ENCODE measurements at places on chromosomes 2 and 18. TPM values are rescaled to one million over a fixed set of nuclear protein-coding genes. Genes with fewer than 3 reads are reported as not detected.

Gene PUS10
- 6.2 TPM for total RNA-seq

Gene LGALSL
- 20.0 TPM for total RNA-seq

Gene C2orf15
- total RNA-seq = 7.8 TPM

Gene GALR1
- not detected for total RNA-seq

Gene ABCG8
- not detected for total RNA-seq

Gene ROCK2
- total RNA-seq = 45.4 TPM

Gene REG3G
- total RNA-seq = not detected

Gene CRYGD
- total RNA-seq = not detected

Gene EFR3B
- total RNA-seq = 15.4 TPM

Gene GNLY
- total RNA-seq = 0.43 TPM

Gene GPR55
- total RNA-seq = not detected

Gene IL18RAP
- total RNA-seq = not detected

GRCh38 chr2:102604769-102605168 is 14.6 kb upstream of the SLC9A2 start:
- no peaks in the 10 kb centered on the region for H3K36me3 ChIP-seq
- peak overlapping the region; percentile 79 for H3K27ac ChIP-seq
- no peak for DNase-seq
- peaks cover 1% of the 10 kb centered on the region for H3K27me3 ChIP-seq
- no peak overlapping the region for H3K4me3 ChIP-seq

DNA sequence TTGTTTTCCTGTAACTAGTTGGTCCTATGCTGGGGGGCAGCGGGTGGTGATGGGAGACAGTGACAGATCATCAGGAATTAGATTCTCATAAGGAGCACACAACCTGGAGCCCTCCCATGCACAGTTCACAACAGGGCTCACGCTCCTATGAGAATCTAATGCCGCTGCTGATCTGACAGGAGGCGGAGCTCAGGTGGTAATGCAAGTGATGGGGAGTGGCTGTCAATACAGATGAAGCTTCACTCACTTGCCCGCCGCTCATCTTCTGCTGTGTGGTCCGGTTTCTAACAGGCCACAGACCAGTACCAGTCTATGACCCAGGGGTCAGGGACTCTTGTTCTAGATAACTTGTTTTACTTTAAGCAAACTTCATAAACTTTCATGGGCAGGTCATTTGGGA is 205.3 kb upstream of the SLC14A2 start:
- no peak for DNase-seq
- no peaks in the 10 kb centered on the region for H3K36me3 ChIP-seq
- H3K27me3 ChIP-seq = no peaks in the 10 kb centered on the region
- no peak overlapping the region for H3K27ac ChIP-seq
- H3K4me3 ChIP-seq = no peak overlapping the region

DNA sequence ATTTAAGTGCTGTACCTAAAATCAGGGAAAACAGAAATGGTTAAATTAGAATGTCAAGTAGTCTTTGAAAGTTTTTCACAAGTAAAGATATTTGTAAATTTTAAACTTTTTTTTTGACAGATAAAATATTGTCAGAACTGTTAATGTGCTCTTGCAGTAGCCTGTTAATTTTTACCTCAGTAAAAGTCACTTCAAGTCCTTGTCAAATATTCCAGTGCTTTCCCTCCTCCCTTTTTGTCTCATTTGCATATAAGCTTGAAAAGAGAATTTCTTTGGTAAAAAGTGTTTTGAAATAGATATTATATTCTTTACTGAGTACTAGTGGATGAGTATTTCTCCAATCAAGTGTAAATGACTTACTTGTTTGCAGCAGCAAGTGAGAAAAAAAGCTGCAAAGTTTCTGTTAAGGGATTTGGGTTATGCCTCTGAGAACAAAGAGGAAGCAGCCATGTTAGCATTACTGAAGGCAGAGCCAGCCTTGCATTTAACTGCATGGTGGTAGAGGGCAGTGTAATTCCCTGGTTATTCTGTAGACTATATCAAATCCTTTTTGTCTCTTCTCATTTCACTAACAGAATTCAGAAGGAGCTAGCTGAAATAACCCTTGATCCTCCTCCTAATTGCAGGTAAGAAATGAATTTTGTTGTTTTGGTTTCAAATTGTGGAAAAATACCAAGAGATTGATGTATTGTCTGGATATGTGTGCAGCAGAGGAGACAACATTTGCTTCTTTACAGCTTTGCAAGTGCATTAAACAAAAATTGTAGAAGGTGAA is 3.2 kb downstream of the UBE2E3 start:
- H3K27me3 ChIP-seq = no peaks in the 10 kb centered on the region
- no peak for DNase-seq
- peak overlapping the region; percentile 78 for H3K27ac ChIP-seq
- peaks cover 58% of the 10 kb centered on the region for H3K4me1 ChIP-seq
- peaks cover 3% of the 10 kb centered on the region for H3K36me3 ChIP-seq

- peaks cover 4% of the 10 kb centered on the region for H3K36me3 ChIP-seq
- no peak for DNase-seq
- H3K4me3 ChIP-seq = no peak overlapping the region
- H3K27me3 ChIP-seq = no peaks in the 10 kb centered on the region
- peaks cover 15% of the 10 kb centered on the region for H3K4me1 ChIP-seq
- no peak overlapping the region for H3K27ac ChIP-seq
These were observed 289.6 kb downstream of the PTPRM start for GRCh38 chr18:7856733-7857132.

DNA sequence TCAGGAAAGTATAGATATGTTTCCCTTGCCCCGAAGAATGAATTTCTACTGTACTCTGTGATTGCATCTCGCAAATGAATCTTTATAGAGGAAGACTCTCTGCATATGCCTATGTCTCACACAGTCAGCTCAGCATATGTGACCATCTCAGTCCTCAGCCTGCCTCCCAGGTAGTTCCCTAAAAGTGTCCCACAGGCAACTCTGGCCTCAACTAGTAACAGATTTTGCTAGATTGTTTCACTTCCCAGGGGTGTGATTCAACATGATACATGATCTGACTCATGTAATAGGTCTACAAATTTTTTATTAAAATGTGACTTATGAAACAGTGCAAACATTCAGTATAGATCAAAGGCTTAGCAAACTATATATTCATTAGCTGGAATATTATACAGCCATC is 296.6 kb upstream of the CRIM1 start:
- H3K4me3 ChIP-seq = no peak overlapping the region
- peaks cover 2% of the 10 kb centered on the region for H3K4me1 ChIP-seq
- no peak overlapping the region for H3K27ac ChIP-seq
- peaks cover 4% of the 10 kb centered on the region for H3K27me3 ChIP-seq

GRCh38 chr2:11719230-11719977 is 27.0 kb upstream of the LPIN1 start:
- H3K36me3 ChIP-seq = no peaks in the 10 kb centered on the region
- no peak overlapping the region for H3K4me3 ChIP-seq
- H3K27ac ChIP-seq = no peak overlapping the region
- peaks cover 22% of the 10 kb centered on the region for H3K27me3 ChIP-seq
- peaks cover 16% of the 10 kb centered on the region for H3K4me1 ChIP-seq

DNA sequence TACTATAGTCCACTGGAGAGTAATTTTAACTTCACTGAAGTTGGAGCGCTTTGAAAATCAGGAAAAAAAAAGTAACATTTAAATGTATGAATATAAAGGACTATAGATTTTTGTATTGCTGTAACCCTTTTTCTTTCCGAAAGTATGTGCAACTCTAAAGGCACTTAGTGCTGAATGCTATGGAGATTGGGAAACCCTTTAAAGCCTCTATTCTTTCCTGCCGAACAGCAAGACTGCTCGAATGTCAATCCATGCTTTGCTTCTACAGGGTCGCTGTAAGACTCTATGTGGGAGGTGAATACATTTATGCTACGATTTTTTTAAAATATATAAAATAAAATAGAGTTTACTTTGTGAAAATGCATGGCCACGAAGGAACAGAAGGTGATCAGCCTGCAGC is 825 bp downstream of the GRB14 start:
- peaks cover 21% of the 10 kb centered on the region for H3K27me3 ChIP-seq
- no peak overlapping the region for H3K27ac ChIP-seq
- H3K4me3 ChIP-seq = peak overlapping the region; percentile 71
- no peak for DNase-seq
- peaks cover 35% of the 10 kb centered on the region for H3K4me1 ChIP-seq
- peaks cover 3% of the 10 kb centered on the region for H3K36me3 ChIP-seq

DNA sequence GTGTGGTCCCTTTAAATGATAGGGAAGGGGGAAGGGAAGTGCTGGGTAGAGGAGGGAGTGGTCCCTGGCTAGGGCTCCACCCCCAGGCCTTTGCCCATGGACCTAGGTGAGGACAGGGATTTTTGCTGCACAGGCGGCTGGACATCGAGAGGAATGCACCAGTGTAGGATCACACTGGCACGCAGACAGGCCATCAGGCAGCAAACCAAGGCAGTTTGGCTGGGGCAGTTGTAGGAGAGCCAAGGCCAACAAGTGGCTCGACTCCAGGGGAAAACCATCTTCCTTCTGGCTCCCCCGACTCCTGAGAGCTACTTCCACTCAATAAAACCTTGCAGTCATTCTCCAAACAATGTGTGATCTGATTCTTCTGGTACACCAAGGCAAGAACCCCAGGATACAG is 402.0 kb upstream of the LRRTM1 start:
- no peak overlapping the region for H3K4me3 ChIP-seq
- H3K36me3 ChIP-seq = no peaks in the 10 kb centered on the region
- peaks cover 11% of the 10 kb centered on the region for H3K4me1 ChIP-seq
- no peak overlapping the region for H3K27ac ChIP-seq

DNA sequence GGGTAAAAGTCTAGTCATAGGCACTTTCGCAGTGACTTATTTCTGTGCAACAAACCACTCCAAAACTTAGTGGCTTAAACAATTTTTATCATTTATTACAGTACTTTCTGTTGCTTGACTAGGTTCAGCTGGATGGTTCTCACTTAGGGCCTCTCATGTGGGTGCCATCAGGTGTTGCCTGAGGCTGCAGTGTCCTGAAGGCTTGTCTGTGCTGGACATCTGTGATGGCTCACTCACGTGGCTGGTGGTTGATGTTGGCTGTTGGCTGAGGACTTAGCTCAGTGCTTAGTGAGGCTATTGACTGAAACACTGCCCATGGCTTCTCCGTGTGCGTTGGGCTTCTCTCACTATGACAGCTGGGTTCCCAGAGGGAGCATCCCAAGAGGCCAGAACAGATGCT is 81.4 kb upstream of the GCFC2 start:
- DNase-seq = no peak
- no peak overlapping the region for H3K4me3 ChIP-seq
- peaks cover 3% of the 10 kb centered on the region for H3K27me3 ChIP-seq
- H3K4me1 ChIP-seq = peaks cover 22% of the 10 kb centered on the region
- no peaks in the 10 kb centered on the region for H3K36me3 ChIP-seq
- no peak overlapping the region for H3K27ac ChIP-seq

DNA sequence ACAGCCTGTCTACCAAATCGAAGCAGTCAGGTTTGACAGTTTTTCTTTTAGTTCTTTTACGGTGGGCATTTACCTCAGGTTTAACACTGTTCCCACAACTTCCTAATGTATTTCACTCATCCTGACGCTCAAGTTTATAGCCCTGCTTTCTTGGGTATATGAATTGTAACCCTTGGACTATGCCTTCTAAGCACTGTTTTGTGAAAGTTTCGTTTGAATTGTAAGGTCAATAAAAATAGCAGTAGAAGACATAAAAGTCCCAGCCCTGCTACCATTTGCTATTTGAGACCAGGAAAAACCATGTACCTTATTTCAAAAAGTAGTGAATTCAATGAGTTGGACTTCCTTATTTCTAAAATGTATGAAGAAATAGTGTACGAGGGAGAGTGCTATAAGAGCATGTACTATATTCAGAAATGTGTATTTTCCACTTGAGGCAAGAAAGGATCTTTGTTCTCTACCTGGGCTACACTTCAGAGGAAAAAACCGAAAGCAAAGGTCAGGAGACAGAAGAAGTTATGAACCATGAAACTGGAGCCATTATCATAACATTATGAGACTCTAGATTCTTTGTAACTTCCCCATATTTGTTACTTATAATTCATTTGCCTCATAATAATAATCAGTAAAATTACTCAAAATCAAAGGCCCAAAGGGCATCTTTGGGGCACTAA is 1.9 kb upstream of the ZC3H15 start:
- H3K27me3 ChIP-seq = no peaks in the 10 kb centered on the region
- DNase-seq = no peak
- peak overlapping the region; percentile 23 for H3K4me3 ChIP-seq
- H3K4me1 ChIP-seq = peaks cover 30% of the 10 kb centered on the region
- H3K27ac ChIP-seq = peak overlapping the region; percentile 7
- no peaks in the 10 kb centered on the region for H3K36me3 ChIP-seq

DNA sequence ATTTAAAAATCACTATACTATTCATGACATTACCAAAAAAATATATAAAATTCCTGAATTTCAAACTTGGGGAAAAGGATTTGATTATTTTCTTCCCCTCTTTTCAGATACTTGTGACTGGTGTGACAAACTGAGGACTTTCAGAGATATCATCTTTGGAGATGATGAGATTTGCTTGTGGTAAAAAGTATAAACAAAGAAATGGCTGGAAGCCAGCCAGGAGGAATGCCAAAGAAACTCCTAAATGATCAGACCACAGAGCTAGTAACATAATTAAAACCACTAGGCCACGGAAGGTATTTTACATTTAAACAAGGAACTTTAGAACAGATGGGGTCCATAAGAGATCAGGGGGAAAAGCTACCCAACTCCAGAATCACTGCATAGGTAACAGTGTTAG is 58.7 kb downstream of the PIGN start:
- H3K4me1 ChIP-seq = peaks cover 14% of the 10 kb centered on the region
- H3K27ac ChIP-seq = no peak overlapping the region
- no peak for DNase-seq
- H3K36me3 ChIP-seq = no peaks in the 10 kb centered on the region
- H3K4me3 ChIP-seq = no peak overlapping the region

- H3K36me3 ChIP-seq = no peaks in the 10 kb centered on the region
- no peak for DNase-seq
- H3K27me3 ChIP-seq = peaks cover 5% of the 10 kb centered on the region
- H3K27ac ChIP-seq = no peak overlapping the region
- H3K4me1 ChIP-seq = no peaks in the 10 kb centered on the region
These were observed 174.5 kb downstream of the PID1 start for GRCh38 chr2:229096409-229097066.

DNA sequence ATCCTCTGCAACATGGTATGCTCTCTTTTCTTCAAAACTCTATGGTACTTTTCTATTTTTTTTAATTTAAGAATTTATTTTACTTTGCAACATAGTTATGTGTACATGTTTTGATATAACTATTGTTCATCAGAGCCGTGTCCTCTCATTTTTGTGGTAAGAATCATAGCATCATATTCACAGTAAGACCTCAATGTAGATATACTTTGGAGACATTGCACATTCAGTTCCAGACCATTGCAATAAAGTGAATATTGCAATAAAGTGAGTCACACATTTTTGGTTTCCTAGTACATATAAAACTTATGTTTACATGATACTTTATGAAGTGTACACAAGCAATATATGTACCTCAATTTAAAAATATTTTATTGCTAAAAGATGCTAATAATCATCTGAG is 22.7 kb upstream of the LINC00305 start:
- no peak for DNase-seq
- H3K4me1 ChIP-seq = no peaks in the 10 kb centered on the region
- H3K4me3 ChIP-seq = no peak overlapping the region
- no peaks in the 10 kb centered on the region for H3K27me3 ChIP-seq

All from mesothelial cell of epicardium (in vitro differentiated cells).